PC-3 (cell line): ENCODE measurements at places on chromosomes 13 and 19.
A peak's percentile ranks its signal among the peaks of the same experiment; 100 is the strongest.

DNA sequence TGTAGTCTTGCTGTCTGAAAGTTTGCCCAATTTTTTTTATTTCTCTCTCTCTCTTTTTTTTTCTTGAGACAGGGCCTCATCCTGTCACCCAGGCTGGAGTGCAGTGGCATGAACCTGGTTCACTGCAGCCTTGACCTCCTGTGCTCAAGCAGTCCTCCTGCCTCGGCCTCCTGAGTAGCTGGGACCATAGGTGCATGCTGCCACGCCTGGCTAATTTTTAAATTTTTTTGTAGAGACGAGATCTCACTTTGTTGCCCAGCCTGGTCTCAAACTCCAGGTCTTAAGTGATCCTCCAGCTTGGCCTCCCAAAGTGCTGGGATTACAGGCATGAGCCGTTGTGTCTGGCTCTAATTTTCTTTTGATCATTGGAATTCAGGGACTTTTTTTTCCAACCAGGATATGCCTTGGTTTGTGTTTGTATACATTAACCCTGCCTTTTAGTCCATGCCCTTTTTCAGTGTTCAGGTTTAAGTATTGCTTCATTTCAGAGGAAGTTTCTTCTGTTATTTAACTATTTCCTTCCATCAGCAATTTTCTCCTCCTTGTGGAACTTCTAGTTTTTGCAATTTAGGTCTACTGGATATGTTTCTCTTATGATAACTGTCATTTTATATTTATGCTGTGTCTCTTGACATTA, 201.4 kb downstream of the PCCA start:
- DNase-seq: no peak

DNA sequence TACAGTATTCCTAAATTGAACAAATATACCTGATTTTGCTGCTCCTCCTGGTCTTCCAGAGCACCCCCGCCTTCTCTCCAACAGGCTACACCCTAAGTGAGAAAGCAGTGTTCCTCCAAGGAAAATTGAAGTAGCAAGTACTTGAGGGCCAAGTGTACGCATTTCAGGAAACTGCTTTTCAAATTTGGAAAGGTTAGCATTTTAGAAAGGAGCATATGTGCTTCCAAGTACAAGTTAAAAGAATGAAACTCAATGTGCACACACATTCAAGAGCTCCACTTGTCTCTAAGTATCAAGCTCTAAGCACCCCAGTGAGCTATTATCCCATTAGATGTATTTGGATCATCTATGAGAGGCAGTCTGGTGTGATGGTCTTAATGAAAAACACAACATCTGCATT, 25.8 kb downstream of the LHFPL6 start:
- no peak for DNase-seq

GRCh38 chr19:3403489-3404323, 37.3 kb downstream of the NFIC start:
- DNase-seq: no peak

- DNase-seq: no peak
Observed at GRCh38 chr13:102718746-102719145, 23.9 kb upstream of the METTL21C start.

DNA sequence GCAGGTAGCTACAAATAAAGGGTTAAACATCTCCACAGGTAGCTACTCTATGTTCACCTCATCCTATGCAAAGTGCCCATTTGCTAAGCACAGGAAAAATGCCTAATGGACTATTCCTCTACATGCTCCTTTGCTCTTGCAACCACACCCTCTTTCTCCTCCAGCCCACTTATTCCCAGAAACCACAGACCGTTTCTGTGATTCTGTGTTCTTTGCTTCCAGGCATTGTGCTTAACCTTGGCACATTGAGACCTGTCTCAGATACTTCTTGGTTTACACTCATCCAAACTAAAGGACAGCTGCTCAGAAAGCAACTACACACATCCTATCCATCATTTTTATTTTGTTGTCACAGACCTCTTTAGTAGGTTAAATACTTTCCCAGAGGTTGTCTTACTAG, 785.0 kb upstream of the MIR17HG start:
- no peak for DNase-seq

DNA sequence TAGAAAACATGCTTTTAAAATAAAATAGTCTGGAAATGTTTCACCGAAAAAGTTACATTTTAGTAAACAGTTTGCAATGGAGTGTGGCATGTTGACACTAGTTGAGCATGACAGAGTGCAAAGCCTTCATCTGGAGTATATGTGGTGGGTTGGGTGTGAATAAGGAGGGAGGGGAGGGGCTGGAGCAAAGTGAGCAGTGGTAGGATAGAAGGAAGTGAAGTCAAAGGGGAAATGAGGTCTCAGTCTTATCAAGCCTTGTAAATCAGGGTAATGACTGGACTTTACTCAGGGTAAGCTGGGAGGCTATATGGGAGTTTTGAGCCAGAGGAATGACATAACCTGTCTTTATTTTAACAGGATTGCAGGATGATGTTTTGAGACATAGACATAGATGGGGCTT, 222.8 kb downstream of the PCDH20 start:
- DNase-seq: no peak

DNA sequence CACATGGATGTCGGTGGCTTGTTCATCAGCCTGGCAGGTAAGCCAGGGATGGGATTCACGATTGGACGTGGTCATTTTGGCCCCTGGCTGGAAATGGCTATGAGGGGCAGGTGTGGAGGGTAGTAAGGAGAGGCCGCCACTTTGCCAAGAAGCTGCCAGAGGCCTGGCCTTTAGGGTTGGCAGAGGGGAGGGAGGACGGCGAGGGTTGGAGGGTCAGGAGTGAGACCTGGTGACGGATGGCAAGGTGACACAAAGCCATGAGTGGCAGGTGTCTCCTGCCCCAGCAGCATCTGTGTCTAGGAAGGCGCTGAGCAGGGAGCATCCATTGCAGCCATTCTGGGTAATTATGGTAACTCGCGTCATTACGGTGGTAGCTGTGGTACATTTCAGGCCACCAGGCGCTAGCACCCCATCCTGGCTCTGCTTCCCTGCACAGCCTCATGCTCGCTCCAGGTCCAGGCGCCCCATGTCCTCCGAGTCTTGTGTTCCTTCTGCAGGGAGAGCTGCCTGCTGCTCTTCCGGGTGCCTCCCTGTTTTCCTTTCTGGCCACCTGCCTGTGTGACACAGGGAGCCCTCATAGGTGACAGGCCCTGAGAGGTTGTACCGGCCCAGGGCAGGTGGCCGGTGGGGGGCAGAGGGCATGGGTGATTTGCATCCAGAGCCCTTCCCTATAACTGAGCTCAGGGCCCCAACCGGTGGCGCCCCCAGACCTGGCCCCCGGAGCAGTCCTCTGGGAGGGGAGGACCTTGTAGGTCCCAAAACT, 4.2 kb downstream of the SSBP4 start:
- DNase-seq: no peak

GRCh38 chr13:49597043-49597641, 11.8 kb upstream of the RCBTB1 start:
- no peak for DNase-seq

DNA sequence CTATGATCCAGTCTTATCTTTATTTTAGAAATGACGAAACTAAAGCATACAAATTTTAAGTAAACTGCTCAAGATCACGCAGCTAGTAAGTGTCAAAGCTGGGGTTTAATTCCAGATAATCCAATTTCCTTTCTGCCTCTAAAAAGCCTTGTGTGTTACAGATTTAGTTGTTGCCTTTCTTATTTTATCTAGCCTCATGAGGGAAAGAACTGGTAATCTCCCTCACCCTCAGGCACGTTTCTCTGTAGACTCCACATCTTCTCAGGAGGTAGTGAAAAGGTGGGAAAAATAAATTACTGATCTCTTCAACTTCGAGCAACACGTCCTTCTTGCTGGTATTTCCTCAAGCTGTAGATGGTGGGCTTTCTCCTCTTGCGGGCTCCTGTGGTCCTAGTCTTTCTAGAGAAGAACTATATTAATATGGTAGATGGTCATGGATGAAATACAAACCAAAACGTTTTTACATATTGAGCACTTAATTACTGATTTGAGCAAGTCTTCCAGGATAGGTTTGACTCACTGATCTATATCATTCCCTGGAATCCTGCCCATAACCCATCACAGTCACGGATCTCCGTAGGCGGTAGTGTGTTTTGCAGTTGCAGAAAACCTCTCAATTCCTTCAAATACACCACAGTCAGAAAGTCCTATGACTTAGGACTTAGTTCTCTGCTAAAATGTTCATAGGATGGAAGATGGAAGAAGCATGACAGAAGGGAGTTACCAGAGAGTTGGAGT, 519.5 kb downstream of the DCT start:
- peak; percentile 42 for DNase-seq

GRCh38 chr13:100899720-100900316, 225.2 kb upstream of the TMTC4 start:
- DNase-seq: no peak

DNA sequence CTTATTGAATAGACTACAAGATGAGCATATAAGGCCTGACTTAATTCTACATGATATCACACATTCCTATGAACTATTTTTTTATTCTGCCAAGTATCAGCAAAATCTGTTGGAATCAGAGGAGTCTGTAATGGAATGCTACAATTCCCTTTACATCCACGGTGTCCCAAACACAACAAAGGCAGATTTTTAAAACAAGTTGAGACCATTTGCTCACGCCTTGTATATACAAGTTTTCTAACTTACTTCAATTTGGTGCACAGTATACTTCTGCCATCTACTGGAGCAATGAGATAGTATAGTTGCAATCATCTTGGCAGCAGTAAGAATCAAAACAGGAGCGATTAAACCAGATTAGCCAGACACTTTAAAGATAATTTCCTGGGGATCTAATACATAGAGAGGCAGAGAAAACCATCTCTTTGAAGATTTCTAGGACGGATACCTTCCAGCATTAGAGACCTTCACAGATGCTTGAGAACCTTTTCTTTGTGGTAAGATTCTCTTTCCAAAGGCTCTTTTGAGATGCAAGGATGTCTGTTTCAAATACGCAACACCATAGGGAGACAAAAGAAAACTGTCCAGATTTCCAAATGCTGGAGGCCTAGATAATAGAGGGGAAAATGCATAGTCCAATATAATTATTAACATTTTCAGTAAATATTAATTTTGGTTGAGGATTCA, 302.0 kb upstream of the MIR17HG start:
- peak; percentile 33 for DNase-seq

- peak; percentile 42 for DNase-seq
Observed at GRCh38 chr19:16470911-16471811, 609 bp downstream of the EPS15L1 start.

DNA sequence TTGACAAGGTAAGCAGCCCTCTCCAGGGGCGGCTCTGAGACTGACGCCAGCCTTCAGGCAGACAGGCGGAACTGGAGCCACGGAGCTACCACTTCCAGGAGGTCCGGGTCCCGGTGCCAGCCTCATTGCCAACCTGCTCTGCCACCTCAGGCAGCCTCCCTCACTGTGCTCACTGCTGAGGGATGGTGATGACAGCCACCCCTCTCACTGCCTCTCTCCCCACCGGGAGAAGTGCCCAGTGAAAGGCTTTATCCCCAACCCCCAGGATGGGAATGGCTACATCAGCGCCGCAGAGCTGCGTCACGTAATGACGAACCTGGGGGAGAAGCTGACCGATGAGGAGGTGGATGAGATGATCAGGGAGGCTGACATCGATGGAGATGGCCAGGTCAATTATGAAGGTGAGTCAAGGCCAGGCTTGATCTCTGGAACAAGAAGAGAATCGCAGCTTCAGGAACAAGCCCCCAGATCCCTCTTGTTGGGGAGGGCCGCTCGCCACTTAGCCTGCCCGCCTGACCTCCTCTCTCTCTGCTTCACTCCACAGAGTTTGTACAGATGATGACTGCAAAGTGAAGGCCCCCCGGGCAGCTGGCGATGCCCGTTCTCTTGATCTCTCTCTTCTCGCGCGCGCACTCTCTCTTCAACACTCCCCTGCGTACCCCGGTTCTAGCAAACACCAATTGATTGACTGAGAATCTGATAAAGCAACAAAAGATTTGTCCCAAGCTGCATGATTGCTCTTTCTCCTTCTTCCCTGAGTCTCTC, 7.6 kb downstream of the CALM3 start:
- DNase-seq: no peak

- DNase-seq: peak; percentile 92
Observed at GRCh38 chr19:3721131-3721886, 13.1 kb downstream of the TJP3 start.

- no peak for DNase-seq
Observed at GRCh38 chr13:75467040-75467728, 14.8 kb downstream of the TBC1D4 start.

DNA sequence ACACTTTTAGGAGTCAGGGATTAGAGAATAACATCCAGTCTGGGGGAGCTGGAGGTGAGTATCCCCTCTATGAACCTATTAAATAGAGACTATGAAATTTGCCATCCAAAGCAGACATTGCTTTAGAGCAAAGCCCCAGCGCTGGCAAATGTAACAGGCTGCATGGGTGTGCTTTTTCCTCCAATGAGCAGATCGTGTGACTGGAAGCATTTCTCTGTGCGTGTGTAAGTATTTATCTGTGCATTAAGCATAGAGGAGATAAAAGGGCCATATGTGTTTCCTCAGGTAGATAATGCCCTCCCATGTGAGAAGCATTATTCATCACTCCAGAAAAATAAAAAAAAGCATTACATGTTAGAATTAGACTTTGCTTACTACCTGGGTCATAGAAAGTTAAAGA, 924 bp downstream of the TNFSF13B start:
- DNase-seq: no peak

GRCh38 chr13:48532256-48532505, 699 bp downstream of the RCBTB2 start:
- peak; percentile 35 for DNase-seq

DNA sequence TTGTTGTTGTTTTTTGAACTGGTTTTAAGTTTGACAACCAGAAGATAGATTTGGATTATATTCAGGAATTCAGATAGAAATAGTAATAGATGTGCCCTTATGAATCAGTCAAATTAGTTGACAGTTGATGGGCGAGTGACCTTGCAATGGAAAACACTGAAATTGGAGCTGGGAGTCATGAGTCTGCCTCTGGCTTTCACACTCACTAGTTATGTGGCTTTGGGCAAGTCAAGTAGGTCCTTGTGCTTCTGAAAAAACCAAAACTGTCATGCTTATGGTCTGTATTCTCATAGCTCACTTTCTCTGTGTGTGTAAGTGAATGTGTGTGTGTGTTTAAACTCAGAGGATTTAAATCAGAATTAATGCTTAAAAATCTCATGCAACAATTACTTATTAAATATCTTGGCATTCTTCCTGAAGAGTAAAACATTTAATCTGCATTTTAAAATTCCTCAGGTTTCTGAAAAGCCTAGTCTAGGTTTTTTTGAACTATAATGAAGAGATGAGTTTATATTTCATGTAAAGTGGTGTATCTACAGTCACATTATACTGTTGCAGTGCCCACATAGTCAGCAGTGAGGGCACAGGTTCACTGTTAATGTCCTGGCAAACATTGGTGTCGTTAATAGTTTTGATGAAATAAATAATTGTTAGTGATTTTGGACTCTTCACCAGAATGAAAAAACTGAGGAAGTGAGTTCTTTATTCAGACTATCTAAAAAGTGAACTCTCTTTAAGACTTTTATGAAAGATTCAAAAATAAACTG, 32.5 kb downstream of the UCHL3 start:
- DNase-seq: no peak

- DNase-seq: no peak
Observed at GRCh38 chr13:22696433-22696832, 484.3 kb upstream of the SGCG start.

- DNase-seq: no peak
Observed at GRCh38 chr13:24642219-24642618, 38.0 kb upstream of the ATP12A start.

- DNase-seq: no peak
Observed at GRCh38 chr13:110183910-110184309, 123.0 kb downstream of the COL4A1 start.
